Thymus (tissue), 14 donors: ENCODE measurements at places on chromosomes 6 and 20.

DNA sequence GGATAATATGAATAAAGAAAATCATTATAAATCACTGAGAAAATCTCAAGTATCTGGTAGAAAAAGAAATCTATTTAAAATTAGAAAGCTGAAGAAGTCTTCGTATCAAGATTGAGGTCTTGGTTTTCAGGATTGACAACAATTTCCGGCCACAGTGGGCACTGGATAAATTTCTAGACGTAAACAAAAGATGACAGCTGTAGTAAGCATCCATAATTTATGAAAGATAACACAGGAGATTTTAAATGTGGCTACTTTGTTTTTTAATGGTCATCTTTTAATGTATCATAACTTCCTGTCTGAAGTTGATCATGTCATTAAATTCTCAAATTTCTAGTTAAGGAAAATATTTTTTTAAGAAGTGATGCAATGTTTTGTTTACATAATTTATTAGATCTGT lies 444.2 kb downstream of the HTR1B start:
- no peak for DNase-seq

- DNase-seq = no peak
Measured at GRCh38 chr6:56764081-56764566, 121.4 kb upstream of the DST start.

DNA sequence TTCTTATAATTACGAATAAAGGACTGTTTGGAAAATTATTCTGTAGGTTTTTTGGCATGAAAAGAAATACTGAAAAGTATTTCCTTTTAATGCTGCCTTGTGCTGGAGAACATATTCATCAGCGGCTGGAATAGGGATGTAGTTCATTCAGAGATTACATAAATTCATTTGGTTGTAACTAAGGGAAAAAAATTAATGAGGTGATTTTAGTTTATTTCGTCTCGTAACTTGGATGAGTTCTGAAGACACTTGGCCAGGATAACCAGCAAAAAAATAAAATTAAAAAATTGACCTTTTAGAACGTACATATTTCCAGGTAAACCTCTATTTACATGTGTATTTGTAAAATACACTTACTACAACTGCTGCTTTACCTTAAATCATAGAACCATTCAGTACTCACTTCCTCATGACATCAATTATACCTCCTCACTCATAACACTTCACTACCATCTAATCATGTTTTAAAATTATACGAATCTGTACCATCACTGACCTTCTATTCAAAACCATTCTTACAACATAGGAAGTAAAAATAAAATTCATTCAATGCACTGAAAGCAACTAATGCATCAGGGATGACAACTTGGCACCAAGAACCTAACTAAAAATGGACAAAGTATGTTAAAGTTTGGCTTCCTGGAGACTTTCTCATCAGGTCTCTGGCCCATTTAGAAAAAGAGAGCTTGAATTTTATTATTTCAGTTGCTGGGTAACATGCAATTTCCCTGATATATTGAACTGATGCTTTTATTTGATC lies 17.2 kb downstream of the KLHL31 start:
- no peak for DNase-seq

- no peak for DNase-seq
Measured at GRCh38 chr6:23414051-23414445, 712.0 kb upstream of the NRSN1 start.

GRCh38 chr6:142395768-142396231 lies 94.0 kb downstream of the ADGRG6 start:
- DNase-seq = peak; percentile 45

DNA sequence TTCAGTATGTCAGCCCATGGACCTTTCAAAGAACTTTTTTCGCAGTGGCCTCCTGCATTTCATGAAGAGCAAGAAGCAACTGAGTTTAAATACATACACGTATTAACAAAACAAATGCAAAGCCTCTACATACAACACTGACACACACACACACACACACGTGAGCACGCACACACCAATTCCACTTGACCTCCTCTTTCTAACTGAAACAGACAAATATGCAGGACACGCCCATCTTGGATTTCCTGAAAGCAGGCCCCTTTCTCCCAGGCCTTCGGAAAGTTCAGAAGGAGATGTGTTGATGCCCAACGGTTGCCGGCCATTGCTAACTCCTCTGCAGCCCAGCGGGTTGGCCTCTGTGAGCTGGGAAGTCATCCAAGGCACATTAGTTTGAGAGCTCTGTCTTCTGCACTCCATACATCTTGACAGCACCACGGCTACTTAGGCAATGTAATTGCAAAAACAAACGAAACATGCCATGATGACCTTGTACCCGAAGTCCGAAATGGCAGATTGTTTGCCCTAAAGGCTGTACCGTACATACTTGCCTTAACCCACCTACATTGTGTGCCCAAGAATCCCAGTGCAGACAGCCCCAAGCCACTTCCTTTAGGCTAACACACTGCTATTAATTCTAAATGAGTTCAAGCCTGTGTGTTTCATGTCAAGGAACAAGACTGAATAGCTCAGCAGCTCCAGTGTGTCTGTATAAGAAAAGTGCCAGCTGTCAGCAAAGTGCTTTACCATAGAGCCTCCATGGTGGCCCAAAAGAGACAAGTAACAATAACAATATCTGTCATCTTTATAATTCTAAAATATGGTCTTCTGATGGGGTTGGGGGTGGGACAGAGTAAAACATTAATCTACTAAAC lies 138.8 kb upstream of the RNF217 start:
- DNase-seq = no peak

DNA sequence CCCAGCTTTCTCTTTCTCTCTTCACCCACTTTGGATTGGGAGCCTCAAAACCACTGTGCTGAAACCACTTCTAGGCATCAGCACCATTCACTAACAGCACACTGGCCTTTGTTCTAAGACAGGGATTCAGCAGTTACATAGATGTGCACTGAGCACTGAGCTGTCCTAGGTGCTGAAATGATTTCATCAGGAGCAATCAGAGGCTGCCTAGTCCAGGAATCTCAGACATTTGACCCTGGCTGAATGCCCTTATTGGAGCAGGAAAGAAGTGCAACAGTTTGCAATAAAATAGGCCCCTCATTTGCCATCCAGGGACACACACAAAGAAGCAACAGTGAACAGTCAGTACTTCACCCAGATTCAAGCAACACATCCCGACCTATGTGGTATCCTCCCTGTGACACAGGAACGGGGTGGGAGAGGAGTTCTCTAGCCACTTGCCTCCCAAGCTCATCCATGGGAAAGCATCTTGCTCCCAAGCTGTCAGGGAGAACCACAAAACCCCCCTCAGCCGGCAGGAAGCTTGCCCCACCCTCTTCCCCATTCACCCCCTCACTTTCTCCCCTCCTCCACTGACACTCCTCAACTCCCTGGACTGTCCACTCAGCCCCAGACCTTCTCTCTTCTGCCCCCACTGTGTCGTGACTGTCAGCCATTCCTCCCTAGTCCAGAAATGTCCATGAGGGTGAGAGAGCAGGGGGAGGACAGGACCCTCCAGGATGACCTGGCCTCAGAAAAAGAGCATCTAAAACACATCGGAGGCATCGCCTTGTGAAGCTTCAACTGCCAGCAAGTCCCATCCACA lies 304.4 kb downstream of the PREX1 start:
- peak; percentile 55 for DNase-seq

DNA sequence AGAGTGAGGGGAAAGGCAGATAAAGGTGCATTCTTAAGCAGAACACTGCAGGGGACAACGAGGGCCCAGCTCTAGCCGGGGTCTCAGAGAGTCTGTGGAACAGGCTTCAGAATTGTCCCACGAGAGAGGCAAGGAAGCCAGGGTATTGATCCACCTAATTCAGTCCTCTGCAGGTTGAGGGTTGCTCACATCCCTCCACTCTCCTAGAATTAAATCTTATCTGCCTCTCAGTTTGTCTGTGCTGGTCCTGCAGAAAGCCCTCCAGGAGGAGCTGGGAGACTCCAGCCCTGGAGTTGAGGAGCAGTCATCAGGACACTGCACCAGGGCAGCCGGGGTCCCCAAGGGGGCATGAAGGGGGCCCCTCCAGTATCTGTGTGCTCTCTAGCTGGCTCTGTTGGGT lies 39.1 kb downstream of the SLC24A3 start:
- no peak for DNase-seq

DNA sequence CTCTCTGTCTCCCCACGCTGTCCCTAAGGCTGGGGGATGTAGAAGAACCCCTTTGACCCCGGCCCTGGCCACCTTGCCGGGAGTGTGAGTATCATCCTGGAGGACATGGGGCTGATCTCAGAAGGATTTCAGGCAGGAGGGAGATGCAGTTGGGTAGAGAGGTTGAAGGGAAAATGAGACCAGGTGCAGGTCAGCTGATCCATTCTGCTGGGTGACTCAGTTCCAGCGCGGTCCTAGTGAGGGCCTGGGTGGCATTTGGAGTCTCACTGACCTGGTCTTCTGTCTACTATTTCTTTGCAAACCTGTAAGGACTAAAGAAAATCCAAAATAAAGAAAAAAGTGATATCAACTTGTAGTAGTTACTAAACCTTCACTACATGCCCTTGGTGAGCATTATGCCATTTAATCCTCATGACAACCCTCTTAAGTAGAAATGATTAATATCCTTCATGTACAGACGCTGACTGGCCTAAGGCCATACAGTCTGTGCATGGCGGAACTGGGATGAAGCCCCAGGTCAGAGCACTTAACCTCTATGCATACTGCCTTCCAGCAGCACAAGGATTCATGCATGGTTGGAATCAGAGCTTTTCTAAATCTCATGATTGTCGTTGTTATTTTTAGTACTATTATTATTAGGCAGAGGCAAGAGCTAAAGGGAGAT lies 106.3 kb downstream of the ZDHHC14 start:
- DNase-seq = no peak

- DNase-seq = no peak
Measured at GRCh38 chr6:11632231-11632630, 94.7 kb downstream of the TMEM170B start.

GRCh38 chr6:93784794-93785693 lies 365.7 kb upstream of the EPHA7 start:
- DNase-seq = no peak

DNA sequence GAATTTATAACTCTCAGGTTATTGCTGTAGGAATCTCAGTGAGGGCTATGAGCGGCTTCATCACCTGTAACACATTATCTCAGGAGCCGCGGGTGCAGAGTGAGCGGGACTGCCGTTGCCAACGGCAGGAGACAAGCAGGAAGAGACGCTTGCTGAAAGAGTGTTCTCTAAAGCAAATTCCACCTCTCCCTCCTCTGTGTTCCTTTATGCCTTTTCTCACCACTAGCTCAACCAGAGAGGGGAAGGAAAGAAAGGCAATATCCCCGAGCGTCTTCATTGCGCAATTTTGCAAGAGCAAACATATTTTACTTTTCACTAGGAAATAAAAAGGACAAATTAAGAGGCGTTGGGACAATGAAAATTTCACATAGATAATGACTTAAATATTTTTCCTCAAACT lies 185.2 kb upstream of the EXOC2 start:
- no peak for DNase-seq

GRCh38 chr6:111159633-111160032 lies 72.3 kb downstream of the SLC16A10 start:
- DNase-seq = no peak

GRCh38 chr6:90217506-90218127 lies 79.0 kb downstream of the BACH2 start:
- no peak for DNase-seq

DNA sequence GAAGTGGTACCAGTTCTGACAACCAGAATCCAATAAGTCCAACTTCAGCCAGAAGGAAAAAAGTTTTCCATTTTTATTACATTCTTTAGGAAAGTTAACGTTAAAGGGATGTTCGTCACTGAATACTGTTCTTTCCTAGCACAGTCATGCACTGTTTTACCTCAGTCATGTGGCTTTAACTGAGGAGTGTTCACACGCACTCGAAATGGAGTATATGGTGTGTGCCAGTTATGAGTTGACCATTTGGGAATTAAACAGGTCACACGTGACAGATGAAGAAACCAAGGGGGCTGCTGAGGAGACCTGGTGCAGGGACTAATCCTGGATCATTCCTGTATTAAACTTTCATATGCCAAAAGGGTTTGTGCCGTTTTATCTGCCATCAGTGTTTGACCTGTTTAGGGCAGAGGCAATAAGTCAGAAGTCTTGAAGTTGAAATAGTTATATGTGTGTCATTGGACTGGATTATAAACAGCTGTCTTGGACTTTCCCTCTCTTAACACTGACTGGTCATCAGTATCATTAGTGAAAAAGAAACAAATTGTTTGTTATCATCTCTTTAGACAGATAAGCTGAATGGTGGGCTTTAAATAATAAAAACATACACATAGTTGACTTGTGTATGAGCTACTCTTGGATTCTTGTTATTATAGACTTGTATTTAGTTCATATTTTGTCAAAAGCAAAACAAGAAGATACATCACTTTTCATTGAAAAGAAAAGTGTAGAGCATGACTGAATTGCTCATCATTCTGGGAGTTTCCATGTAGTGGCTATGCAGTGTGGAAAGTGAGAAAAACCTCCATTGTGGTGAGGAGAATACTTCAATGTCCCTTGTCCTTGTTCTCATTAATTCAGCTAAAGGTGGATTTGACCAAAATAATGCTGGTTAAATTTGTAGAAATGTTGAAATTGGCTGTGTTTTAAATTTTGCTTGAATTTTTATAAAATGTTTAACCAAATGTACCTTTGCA lies 123.5 kb upstream of the SAMD5 start:
- DNase-seq = no peak

- DNase-seq = no peak
Measured at GRCh38 chr6:101539510-101540245, 146.2 kb downstream of the GRIK2 start.

DNA sequence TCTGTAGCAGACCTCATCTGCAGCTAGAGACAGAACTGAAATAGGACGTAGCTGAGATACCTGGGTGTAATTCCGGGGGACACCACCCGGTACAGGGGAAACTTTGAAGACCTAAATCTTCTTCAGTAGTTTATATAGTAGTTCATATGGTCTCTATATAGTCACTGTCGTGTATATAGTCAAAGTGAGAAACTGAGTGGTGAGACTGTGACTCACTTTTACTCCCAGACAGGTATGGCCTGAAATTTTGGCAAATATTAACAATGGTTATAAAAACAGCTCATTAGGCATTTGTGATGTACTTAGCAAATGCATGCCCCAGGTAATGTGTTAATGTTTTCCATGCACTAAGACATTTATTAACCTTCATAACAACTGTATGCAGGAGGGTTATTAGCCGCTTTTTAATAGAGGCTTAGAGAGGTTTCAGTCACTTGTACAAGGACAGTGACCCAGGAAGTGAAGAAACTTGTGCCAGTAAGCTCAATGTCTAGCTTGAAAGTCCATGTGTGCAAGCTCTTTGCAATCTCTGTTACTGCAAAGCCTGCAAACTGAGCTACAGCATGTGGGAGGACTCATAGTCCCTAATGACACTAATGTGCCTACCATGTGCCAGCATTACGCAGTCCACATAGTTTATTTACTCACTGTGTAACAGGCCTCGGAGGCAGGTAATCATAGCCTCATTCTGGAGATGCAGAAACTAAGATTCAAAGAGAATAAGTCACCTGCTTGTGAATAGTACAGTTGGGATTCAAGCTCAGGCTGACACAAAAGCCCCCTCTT lies 165.4 kb upstream of the CHD6 start:
- DNase-seq = no peak
